ENCODE measurements at places on chromosomes 13 and 19. TPM values are rescaled to one million over a fixed set of nuclear protein-coding genes. Genes with fewer than 3 reads are reported as not detected.

FCGBP gene
- total RNA-seq: 14.8 TPM

TMEM86B gene
- total RNA-seq: 10.6 TPM

GTF2F1 gene
- total RNA-seq: 40.9 TPM

RGL3 gene
- 69.4 TPM for total RNA-seq

TGFBR3L gene
- not detected for total RNA-seq

IFI30 gene
- 58.9 TPM for total RNA-seq

MRPS31 gene
- 10.5 TPM for total RNA-seq

SLC25A41 gene
- total RNA-seq: 0.13 TPM

TMEM145 gene
- total RNA-seq: 0.81 TPM

CYP4F12 gene
- 6.9 TPM for total RNA-seq

URI1 gene
- 45.2 TPM for total RNA-seq

C1QTNF9B gene
- not detected for total RNA-seq

ZNF837 gene
- total RNA-seq: 8.3 TPM

KANK2 gene
- total RNA-seq: 35.8 TPM

LILRB5 gene
- total RNA-seq: 0.08 TPM

LCP1 gene
- not detected for total RNA-seq

LYL1 gene
- total RNA-seq: 1.8 TPM

MUC16 gene
- total RNA-seq: 0.03 TPM

FCAR gene
- not detected for total RNA-seq

PGLYRP2 gene
- not detected for total RNA-seq

ACP5 gene
- 0.83 TPM for total RNA-seq

KLK10 gene
- total RNA-seq: 171 TPM

NOVA2 gene
- total RNA-seq: not detected

DIRAS1 gene
- not detected for total RNA-seq

SERP2 gene
- total RNA-seq: 7.7 TPM

YJEFN3 gene
- total RNA-seq: 1.9 TPM
